ENCODE measurements at places on chromosomes 5 and 9.

- DNase-seq: no peak
Observed at GRCh38 chr9:34405719-34406118, 29.0 kb upstream of the MYORG start.

- no peak for DNase-seq
Observed at GRCh38 chr5:68115584-68115983, 100.0 kb upstream of the PIK3R1 start.

GRCh38 chr9:30534455-30534854 lies 1850.0 kb upstream of the ACO1 start:
- DNase-seq: no peak

- no peak for DNase-seq
Observed at GRCh38 chr5:139808481-139809330, 13.1 kb downstream of the PSD2 start.

GRCh38 chr9:101572316-101572715 lies 22.5 kb downstream of the PPP3R2 start:
- no peak for DNase-seq

DNA sequence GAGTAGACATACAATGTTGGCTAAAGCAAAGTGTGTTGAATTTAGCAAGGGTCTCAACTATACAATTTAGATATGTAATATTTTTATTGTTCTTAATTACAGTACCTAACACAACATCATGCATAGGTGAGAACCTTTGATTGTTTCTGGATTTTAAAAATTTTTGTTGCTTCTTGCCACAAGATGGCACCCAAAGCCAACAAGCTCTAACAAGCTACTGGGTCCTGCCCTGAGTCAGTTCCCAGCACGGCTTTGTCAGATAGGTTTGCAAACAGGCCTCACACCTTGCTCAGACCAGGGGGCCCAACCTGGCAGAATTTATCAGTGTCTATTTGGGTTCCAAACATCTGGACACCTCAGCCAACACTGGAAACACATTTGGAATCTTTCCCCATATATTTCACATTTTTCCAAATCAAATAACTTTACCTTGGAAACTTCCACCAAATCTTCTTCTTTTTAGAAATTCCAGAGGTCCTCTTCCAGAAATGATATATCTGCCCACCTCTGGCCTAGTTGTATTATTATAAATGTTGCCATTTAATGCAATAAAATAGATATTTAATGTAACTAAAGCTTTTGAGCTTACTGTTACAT lies 49.5 kb upstream of the EGFLAM start:
- no peak for DNase-seq

GRCh38 chr5:73412597-73412988 lies 36.0 kb downstream of the FOXD1 start:
- no peak for DNase-seq

Measured in cortex of kidney (tissue), 1 donor.